ENCODE measurements at places on chromosomes 6 and 20.
A peak's percentile ranks its signal among the peaks of the same experiment; 100 is the strongest.

DNA sequence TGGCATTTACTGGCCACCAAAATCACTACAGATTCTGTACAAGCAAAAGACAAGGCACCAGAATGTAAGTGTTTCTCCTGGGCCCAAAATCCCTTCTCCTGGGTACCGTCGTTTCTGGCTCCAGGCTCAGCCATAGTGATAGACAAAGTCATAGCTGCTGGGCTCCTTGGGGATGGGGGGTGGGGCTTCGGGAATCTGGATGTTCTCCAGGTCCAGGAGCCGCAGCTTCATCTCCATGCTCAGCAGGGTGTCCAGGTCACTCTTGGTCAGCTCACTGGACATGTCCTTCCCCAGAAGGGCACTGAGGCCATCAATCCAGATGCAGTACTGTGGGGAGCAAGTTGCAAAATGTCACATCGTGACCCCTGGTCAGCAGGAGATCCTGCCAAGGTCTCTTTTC is 39.2 kb downstream of the ELMO2 start:
- no peak for DNase-seq

GRCh38 chr6:47698342-47698787 is at the start of gene ADGRF4:
Gene ADGRF4 (plus strand): TSS chr6:47698580. CDS start chr6:47707246, 8,666 bp downstream.
- no peak for DNase-seq

DNA sequence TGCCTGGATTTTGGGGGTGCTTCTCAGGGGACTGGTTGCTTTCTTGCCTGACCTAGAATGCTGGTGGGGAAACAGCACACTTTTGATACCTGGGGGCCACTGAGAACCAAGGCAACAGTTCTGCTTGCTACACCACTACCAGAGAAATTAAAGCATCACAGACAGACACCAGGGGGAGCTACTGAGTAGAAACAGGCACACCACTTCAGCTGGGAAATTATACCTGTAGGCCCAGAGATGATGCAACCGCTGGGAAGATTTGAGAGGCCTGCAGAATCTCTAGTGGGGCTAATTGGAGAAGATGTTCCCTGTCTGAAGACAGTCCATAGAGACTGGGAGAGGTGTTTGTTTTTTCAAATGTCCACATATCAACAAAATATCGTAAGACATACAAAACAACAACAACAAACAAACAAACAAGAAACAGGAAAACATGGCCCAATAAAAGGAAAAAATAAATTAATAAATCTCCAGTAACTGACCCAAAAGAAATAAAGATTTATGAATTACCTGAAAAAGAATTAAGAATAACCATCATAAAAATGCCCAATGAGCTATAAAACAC is 129.4 kb upstream of the RIN2 start:
- no peak for DNase-seq

GRCh38 chr20:21279706-21280521 is 23.2 kb upstream of the XRN2 start:
- no peak for DNase-seq

GRCh38 chr6:87700397-87701343 is 1.4 kb downstream of the AKIRIN2 start:
- peak; percentile 20 for DNase-seq

GRCh38 chr6:56430629-56431600 is 183.5 kb upstream of the COL21A1 start:
- DNase-seq: no peak

- no peak for DNase-seq
Observed at GRCh38 chr6:42988486-42989020, 4.2 kb downstream of the PPP2R5D start.

DNA sequence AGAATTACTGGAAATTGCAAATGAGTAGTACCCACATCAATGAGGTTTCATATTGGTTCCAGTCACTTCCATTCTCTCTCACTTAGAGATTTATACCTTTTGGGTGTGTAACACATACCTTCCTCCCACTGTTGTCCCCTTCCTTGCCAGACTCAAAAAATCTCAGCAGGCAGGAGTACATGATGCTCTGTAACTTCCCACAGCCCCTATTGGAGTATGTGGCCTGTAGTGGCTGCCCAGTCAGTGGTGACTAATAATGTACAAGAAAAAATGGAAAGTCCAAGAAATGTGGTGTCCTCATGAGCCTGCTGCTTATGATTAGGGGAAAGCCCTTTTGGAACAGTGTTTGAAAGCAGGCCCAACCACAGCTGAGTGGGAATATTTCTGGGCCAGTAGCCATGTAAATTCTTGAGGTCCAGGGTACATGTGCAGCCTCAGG is 312.0 kb downstream of the ZFAND3 start:
- DNase-seq: no peak

DNA sequence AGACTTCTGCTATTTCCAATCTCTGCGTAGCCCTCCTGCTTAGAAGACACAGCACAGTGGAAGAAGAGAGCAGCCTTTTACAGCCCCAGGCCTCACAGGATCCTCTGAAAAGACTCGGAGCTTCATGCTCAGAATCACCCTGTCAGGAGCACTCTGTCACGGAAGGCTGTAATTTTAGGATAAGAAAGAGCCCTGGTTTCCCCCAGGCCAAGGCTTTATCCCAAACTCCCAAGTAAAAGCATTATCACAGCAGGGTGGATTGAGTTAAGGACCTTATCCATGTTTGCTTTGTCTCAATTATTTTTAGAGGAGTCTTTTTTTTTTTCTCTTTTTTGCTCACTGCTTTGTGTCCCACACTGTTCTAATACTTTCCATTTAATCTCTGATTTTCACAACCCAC is 39.2 kb downstream of the ANKS1A start:
- no peak for DNase-seq

DNA sequence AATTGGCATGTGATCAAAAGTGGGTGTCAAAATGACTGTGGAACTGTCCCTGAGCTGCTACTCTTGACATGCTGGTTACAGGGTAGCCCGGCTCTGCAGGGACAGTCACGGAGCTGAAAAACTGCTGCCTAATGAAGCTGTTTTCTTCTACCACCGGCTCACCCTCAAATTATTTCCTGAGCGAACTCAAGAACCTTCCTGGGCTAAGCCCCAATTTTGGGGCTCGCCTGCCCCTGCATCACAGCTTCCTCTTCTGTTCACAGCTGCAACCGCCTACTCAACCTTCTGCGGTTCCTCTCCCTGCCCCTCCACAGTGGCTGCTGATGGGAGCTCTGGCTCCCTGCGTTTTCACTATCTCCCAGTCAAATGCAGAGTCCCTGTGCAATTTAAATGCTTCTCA is 110.8 kb upstream of the MLN start:
- peak; percentile 26 for DNase-seq

GRCh38 chr6:111250791-111251354 is 163.6 kb downstream of the SLC16A10 start:
- no peak for DNase-seq

DNA sequence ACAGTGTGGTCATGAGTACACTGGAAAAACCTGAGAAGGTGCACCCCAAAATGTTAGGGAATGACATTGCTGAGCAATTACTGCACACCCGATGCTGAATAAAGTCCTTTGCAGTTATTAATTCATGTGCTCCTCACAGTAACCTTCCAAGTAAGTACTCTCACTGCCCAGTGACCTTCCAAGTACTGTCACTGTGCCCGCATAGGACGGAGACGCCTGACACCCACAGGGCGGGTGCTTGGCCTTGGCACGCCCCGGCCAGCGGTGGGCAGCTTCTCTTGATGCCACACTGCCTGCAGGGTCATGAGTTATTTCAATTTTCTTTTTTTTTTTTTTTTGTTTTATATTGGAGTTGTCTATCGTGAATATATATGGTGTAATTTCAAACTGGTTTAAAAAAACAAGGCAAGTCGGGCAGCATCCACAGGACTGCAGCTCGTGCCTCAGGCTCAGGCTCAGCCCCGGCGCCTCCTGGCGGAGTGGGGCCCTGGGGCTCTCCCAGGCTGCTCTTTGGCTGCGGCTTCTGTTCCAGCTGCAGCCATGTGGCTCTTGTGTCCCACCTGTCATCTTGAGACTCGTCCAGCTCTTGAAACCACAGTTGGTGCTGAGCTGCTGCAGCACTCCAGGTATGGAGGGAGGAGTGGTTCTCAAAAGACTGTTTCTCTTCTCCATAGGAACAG is 27.0 kb downstream of the PNLDC1 start:
- DNase-seq: no peak

GRCh38 chr20:61328911-61329558 is 77.0 kb downstream of the CDH4 start:
- DNase-seq: no peak

DNA sequence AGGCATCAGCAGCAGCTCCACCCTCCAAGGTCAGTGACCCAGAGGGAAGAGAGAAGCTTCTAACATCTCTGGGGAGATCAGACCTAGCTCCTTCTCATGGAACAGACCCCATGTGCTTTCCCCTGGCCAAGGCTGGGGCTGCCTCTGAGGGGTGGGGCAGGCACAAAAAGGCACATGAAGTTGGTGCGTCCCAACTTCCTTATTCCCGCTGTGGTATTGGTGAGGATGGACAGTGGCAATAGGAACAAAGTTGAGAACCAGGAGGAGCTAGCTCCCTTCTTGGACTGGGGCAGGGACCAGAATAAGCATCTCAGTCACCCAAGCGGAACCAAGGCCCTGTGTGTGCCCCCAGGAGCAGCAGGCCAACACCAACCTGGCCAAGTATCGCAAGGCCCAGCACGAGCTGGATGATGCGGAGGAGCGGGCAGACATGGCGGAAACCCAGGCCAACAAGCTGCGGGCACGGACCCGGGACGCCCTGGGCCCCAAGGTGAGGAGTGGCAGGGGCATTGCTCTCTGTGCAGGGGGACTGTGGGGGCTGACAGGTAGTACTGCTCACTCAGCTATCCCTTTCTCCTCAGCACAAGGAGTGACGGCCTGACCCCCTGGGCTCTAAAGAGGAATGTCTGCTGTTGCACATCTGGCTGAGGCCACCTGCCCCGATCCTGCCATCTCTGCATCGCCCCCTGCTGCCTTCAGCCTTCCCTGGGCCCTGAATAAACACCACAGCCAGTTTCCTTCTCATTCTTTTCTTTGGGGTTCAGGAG is 46.1 kb downstream of the MYH7B start:
- DNase-seq: no peak

- DNase-seq: no peak
Observed at GRCh38 chr6:110201151-110201884, 21.1 kb downstream of the CDC40 start.

GRCh38 chr6:24524805-24525204 is 30.0 kb downstream of the ALDH5A1 start:
- DNase-seq: no peak

- no peak for DNase-seq
Observed at GRCh38 chr20:8796088-8796660, 272.7 kb upstream of the PLCB4 start.

DNA sequence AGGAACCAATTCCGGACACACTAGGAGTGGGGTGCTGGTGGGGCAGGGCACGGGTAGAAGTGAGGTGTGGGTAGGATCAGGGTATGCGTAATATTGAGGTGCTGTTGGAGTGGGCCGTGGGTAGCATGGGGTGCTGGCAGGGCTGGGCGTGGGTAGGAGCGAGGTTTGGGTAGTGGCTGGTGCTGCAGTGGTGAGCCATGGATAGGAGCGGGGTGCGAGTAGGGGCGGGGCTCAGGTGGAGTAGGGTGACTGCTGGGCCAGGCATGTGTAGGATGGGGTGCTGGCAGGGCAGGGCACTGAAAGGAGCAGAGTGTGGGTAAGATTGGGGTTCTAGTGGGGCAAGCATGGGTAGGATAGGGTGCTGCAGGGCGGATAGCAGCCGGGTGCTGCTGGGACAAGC is 114.2 kb upstream of the DUSP22 start:
- no peak for DNase-seq

DNA sequence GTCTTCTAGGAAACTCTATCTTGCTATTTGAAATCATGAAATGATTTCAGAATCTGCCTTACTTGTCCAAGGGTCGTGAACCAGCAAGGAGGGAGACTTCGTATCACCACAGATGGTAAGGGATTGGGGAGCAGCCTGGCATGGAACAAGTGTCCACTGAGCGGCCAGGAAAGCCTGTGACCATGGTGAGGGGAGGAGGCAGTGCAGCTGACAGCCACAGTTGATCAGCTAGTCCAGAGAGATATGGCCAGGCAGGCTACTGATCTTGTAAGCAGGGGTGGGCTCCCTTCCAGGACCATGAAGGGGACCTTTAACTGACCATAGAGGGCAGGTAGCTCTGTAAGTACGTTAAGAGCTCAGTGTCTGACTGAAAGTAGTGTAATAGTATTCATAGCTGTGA is 96.8 kb upstream of the TENT5A start:
- no peak for DNase-seq

- DNase-seq: no peak
Observed at GRCh38 chr6:158548418-158549161, 11.3 kb upstream of the TMEM181 start.

GRCh38 chr20:23608251-23608846 is 2.6 kb upstream of the CST9 start:
- DNase-seq: no peak

- no peak for DNase-seq
Observed at GRCh38 chr6:20837189-20837588, 302.9 kb downstream of the CDKAL1 start.

DNA sequence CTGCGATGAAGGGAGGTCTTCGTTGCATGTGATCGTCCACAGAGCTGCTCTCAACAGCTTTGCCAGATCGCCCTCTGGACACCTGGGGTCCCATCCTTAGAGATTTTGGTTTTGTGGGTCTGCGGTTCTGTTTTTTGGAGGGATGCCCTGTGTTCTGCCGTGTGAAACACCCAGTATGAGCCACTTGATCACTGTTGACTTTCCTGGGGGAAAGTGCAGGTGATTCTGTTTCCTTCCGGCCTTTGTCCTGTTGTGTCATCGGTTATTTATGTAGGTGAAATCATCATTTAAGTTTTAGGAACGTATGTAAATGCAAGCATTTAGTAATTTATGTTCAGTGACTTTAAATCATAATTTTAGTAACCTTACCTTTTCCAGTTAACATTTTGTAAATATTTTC is 56.4 kb upstream of the SLC22A1 start:
- DNase-seq: no peak

DNA sequence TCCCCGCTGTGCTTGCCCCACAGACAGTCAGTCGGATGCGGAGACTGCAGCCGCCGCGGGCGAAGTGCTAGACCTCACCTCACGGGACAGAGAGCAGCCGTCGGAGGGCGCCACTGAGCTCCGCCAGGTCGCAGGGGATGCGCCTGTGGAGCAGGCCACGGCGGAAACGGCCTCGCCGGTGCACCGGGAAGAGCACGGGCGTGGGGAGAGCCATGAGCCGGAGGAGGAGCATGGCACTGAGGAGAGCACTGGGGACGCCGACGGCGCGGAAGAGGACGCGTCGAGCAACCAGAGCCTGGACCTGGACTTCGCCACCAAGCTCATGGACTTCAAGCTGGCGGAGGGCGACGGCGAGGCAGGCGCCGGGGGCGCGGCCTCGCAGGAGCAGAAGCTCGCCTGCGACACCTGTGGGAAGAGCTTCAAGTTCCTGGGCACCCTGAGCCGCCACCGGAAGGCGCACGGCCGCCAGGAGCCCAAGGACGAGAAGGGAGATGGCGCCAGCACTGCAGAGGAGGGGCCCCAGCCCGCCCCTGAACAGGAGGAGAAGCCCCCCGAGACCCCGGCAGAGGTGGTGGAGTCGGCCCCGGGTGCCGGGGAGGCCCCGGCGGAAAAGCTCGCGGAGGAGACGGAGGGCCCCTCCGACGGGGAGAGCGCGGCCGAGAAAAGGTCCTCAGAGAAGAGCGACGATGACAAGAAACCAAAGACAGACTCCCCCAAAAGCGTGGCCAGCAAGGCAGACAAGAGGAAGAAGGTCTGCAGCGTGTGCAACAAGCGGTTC is 66.4 kb downstream of the SSR1 start:
- no peak for DNase-seq
